Hepatocyte (in vitro differentiated cells): ENCODE measurements at places on chromosomes 4 and X. TPM values are rescaled to one million over a fixed set of nuclear protein-coding genes. Genes with fewer than 3 reads are reported as not detected.

DNA sequence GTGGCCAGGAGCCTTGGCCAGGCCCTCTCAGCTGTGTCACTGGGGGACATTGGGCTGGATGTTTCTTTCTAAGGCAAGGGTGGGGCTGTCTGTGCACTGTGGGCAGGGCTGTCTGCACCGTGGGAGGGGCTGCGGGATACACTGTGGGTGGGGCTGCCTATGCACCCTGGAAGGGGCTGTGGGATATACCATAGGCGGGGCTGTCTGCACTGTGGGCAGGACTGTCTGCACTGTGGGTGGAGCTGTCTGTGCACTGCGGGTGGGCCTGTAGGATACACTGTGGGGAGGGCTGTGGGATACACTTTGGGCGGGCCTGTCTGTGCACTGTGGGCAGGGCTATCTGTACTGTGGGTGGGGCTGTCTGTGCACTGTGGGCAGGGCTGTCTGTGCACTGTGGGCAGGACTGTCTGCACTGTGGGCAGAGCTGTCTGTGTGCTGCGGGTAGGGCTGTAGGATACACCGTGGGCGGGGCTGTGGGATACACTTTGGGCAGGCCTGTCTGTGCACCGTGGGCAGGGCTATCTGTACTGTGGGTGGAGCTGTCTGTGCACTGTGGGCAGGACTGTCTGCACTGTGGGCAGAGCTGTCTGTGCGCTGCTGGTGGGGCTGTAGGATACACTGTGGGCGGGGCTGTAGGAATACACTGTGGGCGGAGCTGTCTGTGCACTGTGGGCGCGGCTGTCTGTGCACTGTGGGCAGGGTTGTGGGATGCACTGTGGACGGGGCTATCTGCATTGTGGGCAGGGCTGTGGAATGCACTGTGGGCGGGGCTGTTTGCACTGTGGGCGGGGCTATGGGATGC, 31.1 kb downstream of the ACOX3 start:
- H3K4me1 ChIP-seq: no peaks in the 10 kb centered on the region
- H3K27me3 ChIP-seq: no peaks in the 10 kb centered on the region
- no peak overlapping the region for H3K27ac ChIP-seq
- no peak for DNase-seq
- no peaks in the 10 kb centered on the region for H3K36me3 ChIP-seq
- no peak overlapping the region for H3K4me3 ChIP-seq

The RAP2C gene
- 30.0 and 32.2 TPM in 2 replicates for polyA plus RNA-seq

The FAM149A gene
- polyA plus RNA-seq: 3.7 and 6.9 TPM in 2 replicates

The CLDN22 gene
- 0.32 TPM in 1 of 2 replicates, not detected in the other for polyA plus RNA-seq

- DNase-seq: peak; percentile 74
- H3K4me3 ChIP-seq: peak within 1 kb of the TSS; percentile 51
- peaks cover 25% of the 10 kb centered on the region for H3K4me1 ChIP-seq
- H3K27ac ChIP-seq: no peak within 1 kb of the TSS
Observed at GRCh38 chr4:8592366-8593263, at the start of gene CPZ. Gene CPZ (plus strand): TSS chr4:8592765. CDS start chr4:8592834, 69 bp downstream.

DNA sequence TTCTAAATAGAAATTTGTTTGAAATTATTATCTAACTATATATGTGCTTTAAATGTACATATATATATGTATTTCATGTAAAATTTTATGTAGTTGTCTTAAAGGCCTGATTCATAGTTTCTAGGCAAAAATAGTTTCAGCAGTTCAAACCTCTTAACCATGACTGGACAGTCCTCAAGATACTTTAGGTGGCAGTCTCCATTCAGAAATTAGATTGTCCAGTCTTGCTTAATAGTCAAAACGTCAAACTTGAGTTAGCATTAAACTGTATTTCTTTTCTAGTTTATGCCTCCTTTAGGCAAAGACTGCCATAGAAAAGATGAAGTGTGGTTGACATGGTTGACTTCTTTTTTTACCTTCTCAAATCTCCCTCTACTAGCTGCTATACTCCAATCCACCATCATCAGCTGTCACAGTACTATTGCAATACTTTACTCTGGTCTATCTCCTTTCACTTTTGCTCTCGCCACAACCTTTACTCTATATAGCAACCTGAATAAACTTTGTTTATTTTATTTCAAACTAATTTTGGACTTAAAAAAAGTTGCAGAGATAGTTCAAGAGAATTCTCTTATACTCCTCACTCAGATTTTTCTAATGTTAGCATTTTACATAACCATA, 395.6 kb upstream of the DIPK2B start:
- no peak overlapping the region for H3K4me3 ChIP-seq
- no peaks in the 10 kb centered on the region for H3K36me3 ChIP-seq
- no peak for DNase-seq
- H3K27ac ChIP-seq: no peak overlapping the region

DNA sequence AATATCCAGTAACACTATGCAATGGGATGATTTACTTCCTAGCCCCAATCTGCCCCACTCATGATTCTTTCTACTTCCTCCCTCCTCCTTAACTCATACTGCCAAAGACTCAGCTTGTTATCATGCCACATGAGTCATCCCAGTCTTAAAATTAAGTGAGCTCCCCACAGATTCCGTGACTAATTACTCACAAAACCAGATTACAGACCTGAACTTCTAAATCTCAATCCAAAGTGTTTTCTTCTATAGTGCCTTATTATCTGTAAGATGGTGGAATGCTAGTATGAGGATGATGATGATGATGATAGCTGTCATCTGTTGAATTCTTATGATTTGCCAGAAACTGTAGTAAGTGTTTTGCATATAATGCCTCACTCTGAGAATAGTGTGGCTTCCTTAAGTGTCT, 27.7 kb upstream of the GPC3 start:
- H3K4me1 ChIP-seq: no peaks in the 10 kb centered on the region
- H3K4me3 ChIP-seq: no peak overlapping the region
- H3K27me3 ChIP-seq: no peaks in the 10 kb centered on the region
- DNase-seq: no peak
- H3K36me3 ChIP-seq: no peaks in the 10 kb centered on the region
- H3K27ac ChIP-seq: no peak overlapping the region
